NCI-H1694 (cell line): ENCODE measurements at places on chromosomes 12 and 14.
A peak's percentile ranks its signal among the peaks of the same experiment; 100 is the strongest.

DNA sequence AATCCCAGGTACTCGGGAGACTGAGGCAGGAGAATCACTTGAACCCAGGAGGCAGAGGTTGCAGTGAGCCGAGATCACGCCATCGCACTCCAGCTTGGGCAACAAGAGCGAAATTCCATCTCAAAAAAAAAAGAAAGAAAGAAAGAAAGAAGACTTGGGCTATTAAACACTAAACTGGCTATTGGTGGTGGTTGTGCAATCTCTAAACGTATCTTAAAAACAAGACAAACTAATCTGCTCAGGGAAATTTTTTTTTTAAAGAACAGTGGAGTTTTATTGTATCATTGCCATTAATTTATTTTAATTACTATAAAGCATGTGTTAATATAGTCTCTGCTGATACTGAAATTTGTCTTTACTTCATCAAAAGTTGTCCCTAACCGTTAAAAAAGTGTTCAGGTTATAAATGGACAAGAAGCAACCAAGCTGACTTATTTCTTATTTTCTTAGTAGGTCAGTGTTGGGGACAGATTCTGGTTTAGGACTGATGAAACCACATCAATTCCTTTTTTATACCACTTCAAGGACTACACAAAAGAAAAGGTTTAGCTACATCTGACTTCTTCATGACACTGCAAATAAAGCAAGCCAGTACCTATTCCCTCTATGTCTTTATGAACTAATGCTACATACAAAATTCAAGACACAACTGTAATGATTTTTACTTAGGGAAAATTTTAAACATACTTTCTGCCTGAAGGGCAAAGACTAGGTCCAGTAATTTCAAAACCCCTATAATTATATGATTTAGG, 68.7 kb upstream of the KRAS start:
- no peak for DNase-seq

GRCh38 chr12:57164966-57165625, 17.7 kb upstream of the LRP1-AS start:
- no peak for DNase-seq

DNA sequence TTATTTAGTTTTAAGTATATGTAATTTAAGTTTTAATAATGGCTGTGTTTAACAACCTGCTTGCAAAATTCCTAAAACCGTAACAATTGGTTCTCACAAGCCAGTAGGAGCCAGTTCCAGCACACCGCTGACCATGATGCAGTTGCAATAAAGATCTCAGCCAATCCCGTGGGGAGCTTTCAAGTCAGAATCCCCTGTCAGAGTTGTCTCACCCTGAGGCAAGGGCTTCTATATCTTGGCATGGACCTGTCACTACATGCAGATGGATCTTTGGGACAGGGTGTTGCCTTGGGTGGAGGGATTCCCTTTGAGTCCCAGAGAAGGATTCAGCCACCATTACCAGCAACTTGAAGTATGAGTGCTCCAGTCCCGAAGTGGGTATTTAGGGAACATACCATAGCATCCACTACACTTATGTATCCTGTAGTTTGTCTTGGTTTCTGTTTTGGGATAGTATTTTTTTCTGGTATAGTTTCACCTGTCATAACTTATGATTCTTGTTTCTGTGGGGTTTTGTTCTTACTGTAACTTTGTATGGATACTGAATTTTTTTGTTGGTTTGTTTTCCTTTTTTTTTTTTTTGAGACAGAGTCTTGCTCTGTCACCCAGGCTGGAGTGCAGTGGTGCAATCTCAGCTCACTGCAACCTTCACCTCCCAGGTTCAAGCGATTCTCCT, 30.1 kb upstream of the LIMA1 start:
- DNase-seq, result no peak

GRCh38 chr12:115923851-115924250, 353.6 kb downstream of the MED13L start:
- no peak for DNase-seq

DNA sequence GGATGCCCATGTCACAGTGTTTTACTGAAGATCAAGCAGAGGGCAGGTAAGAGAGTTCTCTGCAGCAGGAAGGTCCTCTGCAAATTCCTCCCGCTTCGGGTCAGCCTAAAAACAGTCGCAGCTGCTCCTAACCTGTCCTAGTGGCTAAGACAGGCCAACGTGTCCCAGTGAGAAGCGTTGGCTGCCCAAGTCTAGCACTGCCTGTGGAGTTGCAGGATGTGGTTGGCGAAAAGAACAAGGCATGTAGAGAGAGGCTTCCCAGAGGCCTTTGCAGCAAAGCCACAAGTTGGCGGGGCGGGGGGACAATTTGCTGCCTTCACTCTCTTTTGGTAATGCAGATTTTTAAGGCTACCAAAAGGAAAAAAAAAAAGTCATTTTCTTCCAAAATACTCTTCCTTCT, 340.1 kb downstream of the BCL11B start:
- no peak for DNase-seq

DNA sequence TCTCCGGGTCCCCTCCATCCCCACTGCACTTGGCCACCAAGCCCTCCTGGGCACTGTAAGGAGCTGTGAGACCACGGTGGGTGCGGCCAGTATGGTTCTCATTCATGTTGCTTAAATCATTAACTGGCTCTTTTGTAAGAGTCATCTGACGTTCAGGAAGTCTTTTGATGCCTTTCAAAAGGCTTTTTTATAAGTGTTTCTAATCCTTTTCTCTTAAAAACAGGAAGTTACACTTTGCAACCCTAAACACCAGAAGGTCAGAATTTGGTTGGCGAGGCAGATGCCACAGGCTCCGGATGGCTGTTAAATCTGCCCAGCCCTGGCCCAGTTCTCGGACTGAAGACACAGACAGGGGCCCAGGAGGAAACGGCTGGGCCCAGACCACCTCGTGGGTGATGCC, 26.1 kb upstream of the DIO3 start:
- DNase-seq, result no peak

DNA sequence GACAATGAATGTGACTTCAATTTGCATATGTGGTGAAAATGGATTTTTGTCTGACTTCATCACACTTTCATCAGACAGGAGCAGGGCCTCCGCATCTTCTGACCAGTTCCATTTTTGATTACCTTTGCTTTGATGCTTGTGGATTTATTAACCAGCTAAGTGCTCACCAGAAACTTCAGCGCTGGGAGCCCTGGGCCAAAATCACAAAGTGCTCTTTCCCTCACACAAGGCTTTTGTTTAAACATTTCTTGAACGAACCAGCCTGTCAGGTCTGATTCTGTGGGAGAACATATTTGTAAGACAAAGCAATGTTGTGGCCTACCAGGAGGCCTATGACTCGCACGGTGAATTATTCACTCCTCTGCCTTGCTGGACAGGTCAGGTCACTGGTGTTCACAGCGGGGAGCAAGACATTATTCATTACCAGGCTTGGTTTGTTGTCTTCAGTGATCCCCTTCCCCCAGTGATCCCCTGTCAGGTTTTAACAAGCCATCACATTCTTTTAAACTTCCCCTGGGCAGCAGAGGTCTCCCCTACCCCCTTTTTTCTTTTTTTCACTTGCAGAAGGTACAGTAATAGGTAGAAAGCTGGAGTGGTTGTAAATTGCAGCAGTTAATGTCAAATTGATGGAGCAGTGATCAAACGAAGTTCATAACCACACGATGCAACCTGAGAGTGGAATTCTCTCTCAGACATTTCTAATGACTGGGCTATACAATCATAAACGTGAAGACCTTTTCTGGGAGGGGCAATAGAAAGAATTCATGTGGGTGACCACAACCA, 167.5 kb upstream of the PRICKLE1 start:
- DNase-seq, result no peak

DNA sequence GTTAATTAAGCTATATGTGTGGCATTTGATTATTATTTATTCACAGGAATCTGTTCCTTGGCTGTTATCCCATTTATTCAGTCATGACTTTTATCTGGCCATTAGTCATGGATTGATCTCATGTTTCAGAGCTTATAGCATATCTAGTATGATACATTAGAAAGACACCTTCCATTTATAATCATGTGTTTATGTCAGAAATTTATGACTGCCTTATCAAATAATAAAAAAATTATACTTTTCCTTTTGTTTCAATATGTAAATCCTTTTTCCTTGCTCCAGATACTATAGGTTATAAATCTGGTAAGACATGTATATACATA, 248.0 kb upstream of the PDE3A start:
- no peak for DNase-seq

DNA sequence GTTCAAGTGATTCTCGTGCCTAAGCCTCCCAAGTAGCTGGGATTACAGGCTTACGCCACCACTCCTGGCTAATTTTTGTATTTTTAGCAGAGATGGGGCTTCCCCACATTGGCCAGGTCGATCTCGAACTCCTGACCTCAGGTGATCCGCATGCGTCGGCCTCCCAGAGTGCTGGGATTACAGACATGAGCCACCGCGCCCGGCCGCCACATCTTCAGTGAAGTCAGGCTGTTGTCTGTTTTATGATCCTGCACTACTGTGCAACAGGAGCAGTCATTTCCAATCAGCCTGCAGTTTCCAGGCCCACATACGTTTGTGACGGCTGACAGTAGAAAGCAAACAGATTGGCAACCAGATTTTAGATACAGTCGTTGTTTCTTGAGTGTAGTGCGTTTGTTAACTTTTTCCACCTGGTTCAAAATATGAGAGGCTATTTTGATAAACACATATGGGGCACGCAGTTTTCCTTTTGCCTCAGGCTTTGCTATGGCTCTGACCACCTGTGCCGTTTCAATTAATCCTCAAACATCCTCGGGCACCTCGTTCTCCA, 74.8 kb downstream of the LGMN start:
- no peak for DNase-seq

DNA sequence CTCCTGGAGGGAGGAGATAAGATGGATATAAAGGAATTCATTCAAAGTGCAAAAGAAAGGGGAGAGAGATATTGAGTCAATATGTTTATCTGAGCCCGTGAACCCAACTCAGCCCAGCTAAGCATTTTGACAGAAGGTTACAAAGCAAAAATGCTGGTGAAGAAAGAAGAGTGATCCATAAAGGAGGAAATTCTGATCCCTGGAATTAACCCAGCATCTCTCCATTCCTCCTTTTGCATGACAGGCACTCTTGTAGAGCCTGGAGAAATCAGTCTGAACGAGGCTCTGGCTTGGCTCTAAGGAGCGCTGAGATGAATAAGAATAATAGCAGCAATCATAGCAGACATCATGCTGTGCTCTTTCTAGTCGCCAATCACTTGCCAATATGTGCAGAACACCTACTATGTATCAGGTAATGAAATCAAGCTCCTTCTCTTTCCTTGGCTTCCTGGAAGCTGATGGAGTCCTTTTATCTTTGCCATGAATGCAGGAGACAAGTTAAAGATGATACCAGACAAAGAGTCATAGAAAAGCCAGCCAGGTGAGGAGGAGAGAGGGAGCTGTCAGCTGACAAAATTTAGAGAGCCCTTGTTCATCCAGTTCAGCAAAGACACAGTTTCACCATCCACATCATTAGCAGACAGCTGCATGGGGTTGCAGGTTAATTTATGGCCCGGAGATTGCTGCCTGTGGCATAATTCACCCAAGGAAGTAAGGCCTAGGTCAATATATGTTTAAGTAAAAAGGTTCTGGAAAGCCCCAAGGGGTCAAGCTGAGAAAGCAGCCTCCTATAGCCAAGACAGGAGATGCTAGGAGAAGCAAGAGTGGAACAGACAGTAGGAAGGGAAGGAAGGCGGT, 476.5 kb upstream of the TBX3 start:
- DNase-seq, result no peak

DNA sequence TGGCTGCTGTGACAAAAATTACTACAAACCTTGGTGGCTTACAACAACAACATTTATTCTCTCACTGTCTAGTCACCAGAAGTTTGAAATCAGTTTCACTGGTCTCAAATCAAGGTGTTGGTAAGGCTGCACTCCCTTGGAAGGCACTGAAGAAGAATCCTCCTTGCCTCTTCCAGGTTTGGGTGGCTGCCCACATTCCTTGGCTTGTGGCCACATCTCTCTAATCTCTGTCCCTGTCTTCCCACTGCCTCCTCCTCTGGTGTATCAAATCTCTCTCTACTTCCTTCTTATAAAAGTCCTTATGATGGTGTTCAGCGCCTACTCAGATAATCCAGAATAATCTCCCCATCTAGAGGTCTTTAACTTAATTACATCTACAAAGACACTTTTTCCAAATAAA, 31.0 kb downstream of the PLCZ1 start:
- no peak for DNase-seq

DNA sequence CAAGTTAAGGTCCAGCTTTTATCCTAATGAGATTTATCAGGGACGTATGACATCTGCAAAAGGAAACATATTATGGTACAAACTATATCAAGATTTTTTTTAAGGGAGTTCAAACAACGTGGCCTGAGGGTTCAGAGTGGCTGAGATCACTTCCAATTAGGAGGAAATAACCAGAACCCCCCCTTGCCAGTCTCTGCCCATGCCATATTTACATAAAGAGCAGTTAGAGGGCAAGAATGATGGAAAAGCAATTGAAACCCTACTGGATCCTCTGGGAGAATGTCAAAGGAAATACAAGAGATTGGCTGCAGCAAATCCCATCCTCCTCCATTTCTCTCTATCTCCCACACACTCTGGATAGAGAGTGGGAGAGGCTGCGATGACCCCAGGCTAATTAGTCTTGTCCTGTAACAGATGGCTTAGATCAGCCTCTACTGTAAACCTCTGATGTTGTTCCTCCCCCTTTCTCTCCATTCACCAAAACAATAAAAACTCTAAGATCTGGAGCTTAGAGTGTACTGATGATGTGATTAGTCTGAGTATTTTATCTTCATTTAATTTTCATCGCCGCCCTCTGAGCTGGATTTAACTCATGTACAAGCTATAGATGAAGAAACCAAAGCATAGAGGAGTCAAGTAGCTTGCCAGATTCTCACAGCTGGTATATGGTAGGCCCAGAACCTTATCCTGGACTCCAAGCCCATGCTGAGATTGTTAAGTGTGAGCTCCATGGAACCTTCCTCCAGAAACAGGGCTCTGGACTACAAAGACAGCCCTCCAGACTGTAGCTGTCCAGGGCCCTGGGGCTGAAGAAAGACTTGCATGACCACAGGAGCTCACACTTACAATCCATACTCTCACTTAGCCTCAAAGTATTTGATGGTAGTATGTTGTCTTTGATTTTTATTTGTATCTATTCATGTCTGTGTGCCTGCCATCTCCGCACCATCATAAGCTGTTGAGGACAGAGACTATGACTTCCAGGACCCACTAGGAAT, 54.1 kb upstream of the GNG2 start:
- no peak for DNase-seq

GRCh38 chr12:50107416-50108268, 3.8 kb downstream of the GPD1 start:
- no peak for DNase-seq

DNA sequence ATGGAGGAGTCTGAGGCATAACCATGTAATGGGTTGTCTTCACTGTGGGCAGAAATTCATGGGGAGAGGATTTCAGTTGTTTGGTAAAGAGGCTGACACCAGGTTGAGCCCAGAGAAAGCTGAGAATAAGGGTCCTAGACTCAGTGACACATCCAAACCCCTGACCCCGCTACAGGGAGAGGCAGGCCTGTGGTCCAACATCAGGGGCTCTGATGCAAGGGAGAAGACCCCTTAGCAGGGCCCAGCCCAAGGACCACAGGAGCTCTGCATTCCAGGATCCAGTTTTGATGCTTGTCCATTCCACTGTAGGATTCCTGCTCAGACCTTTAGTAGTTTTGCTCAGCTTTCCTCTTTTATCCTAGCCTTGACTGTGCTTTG, 15.5 kb downstream of the GPR68 start:
- DNase-seq, result no peak

GRCh38 chr14:36373982-36374673, 53.7 kb upstream of the MBIP start:
- DNase-seq, result peak; percentile 73

GRCh38 chr12:70919597-70920035, 922 bp downstream of the PTPRR start:
- no peak for DNase-seq
